NCI-H774 (cell line): ENCODE measurements at places on chromosomes 1 and 21.

GRCh38 chr21:41832596-41833496 lies 46.3 kb downstream of the PRDM15 start:
- DNase-seq = no peak

DNA sequence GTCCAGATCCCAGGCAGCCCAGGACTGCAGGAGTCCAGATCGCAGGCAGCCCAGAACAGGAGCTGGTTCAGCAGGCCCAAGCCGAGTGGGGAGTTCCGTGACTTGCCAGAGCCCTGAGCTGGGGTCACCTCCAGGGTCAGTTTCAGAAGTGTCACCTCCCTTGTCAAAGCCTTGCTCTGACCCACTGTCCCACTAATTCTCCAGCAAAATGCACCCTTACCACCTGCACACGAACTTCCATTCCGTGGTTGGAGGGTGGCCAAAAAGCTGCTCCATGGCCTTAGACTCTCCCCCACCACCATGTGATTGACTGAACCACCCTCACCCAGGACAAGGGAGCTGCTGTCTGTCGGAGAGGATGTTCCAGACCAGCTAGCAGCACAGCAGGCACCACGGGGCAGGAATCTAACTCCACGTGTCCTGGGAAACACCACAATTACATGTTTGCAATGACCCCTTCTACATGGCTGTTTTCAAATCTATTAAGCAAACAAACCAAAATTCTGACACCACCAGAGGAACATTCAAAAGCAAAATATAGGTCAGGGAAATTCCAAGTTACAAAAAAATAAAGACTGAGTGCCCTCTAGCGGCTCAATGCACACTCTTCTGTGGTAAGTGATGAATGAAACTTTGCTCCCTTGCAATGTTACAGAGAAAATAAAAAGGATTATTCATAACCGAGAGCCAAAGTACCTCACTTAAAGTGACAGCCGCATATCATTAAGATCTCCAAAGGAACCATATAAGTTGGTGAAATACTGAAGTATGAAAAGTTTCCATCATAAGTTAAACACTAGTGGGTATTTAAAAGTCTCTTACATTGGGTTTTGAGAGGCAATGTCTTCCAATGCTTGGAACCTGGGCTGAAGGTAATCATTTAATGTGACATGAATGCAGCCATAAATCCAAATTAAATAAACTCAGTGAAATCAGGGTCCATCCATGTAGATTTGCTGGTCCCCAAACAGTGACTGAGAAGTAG lies 76.3 kb downstream of the NPHP4 start:
- DNase-seq = peak; percentile 0

GRCh38 chr1:209714338-209714737 lies 9.7 kb downstream of the HSD11B1 start:
- no peak for DNase-seq

DNA sequence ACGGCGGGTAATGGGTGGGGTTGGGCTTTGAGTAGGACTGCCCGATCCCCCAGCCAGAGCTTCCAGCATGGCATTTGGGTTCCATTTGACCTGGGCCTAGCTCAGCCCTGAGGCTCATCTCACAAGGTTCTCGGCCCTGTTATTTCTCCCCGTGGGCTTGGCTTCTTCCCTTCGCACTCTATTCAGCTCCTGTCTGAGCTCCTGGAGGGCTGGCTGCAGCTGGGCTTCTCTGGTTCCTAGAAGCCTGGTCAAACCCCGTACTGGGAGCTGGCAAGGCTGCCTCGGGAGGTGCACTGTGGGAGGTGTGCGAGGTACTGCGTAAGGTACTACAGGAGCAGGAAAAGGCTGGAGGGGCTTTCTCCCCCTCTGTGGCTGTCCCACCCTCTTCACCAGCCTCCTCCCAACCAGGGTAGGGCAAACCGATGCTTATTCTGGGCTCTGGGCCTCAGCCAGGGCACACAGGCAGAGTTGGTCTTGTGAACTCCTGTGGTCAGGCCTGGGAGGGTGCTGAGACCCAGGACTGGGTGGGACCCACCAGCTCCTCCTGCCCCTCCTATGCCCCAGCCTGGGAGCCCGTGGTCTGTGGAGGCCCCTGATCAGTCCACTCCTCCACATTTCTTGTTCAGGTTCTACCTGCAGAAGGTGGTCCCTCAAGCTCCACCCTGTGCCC lies 814 bp downstream of the A3GALT2 start:
- DNase-seq = no peak

DNA sequence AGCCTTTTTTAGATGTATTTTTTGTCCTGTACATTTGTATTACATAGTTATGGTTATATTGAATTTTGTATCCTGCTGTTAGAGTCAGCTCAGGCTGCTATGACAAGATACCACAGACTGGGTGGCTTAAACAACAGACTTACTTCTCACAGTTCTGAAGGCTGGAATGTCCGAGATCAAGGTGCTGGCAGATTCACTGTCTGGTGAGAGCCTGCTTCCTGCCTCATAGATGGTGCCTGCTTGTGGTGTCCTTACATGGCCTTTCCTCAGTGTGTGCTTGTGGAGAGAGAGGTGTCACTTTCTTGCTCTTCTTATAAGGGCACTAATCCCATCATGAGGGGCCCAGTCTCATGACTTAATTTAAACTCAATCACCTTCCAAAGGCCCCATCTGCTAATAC lies 23.1 kb upstream of the MYSM1 start:
- DNase-seq = no peak

GRCh38 chr1:178232949-178233348 lies 139.0 kb downstream of the RASAL2 start:
- DNase-seq = no peak

DNA sequence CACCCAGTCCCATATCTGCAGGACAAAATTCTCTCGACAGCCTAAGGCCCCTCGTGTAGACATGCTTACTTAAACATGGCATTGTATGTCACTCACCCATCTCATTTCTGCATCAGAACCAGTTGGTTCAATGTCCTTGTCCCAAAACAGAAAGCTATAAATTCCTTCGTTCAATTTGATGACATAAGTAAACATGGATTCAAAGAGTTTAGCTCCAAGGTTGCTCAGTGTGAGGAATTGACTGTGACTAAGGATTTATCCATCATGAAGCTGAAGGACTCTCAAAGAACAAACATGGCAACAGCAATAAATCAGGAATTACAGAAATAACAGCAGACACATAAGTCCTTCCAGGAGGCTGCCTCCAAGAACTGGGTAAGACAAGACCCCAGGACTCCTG lies 237.2 kb downstream of the TOMM20 start:
- DNase-seq = no peak

GRCh38 chr21:41321908-41322495 lies 5.4 kb downstream of the FAM3B start:
- no peak for DNase-seq

DNA sequence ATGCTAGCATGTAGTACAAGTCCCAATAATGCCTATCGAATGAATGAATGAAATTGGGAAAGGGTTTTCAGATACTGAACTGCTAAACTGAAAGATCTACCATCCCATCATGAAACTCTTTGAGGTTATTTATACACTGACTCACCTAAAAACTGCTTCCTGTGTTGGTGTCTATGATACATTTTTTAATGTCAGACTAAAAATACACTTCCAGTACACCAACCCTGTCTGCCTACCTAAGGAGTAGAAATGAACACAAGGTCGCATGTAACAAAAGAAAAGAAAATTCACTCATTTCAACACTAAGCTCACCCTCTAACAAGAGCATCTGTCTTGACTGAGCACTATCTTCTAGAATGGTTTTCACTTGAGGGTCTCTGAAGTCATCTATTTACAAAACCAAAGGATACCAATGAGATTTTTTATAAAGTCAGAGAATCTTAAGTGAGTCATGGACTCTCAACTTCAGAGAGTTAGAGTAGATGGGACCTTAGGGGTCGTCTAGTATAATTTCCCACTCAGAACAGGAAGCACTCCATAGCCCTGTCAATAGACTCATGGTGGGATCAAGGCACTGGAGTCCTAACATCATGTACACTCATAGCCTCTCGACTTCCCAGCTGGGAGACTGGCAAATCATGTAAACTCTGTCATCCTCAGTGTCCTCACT lies 53.4 kb downstream of the WLS start:
- no peak for DNase-seq

DNA sequence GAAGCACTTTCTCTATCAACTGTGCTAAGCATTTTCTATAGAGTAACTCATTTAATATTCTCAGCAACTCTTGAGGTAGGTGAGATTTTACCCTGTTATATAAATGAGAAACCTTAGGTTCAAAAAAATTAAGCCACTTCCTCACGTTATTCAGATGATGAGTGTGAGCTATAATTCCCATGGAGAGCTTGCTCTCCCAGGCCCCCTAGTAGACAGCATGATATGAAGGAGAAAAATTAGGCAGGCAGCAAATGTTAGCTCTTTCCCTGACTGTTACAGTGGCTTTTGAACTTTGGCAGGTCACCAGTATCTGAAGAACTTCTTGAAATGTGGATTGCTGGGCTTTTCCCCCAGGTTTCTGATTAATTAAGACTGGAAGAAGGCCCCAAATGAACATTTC lies 753.1 kb downstream of the NCAM2 start:
- no peak for DNase-seq

GRCh38 chr1:1245178-1245816 lies 1.2 kb downstream of the C1QTNF12 start:
- DNase-seq = no peak

GRCh38 chr1:108533351-108534083 lies 26.4 kb upstream of the EEIG2 start:
- DNase-seq = no peak

DNA sequence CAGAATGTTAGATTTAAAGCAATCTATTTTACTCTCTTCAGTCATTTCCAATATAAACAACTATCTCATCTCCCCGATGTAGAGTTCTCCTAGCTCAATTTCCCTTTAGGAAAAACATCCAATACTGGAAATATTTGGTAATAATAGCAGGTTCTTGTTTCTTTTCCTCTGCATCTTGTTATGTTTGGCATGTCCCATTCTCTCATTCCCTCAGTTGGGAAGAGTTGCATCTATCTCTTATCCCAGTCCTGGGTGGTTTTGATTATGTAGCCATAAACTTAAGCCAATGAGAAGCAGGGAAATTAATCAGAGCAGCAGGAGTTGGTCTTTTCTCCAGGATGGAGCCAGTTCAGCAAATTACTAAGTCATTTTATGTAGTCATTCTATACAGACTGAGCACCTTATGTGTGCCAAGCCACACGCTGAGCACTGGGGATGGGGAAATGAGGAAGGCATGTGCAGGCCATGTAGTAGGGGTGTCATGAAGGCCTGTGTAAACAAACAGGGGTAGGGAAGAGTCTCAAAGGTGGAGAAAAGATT lies 418.2 kb upstream of the NFIA start:
- no peak for DNase-seq

DNA sequence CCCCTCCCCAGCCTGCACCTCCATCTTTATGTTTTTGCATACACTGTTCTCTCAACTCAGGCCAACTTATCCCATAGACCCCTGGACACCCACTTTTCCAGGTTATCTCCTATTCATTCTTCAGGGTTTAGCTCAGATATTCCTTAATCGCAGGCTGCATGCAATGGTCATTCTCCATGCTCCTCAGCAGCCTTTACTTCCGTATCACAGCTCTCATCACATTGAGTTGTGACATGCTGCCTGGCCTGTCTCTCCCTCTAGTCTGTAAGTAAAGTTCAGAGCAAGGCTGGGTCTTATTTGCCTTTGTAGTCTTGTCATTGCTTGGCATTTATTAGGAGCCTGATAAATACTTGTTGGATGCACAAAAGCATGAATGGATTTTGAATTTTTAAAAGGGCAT lies 6.9 kb downstream of the DNAJC6 start:
- DNase-seq = no peak

- no peak for DNase-seq
Measured at GRCh38 chr1:9558271-9558945, 19.1 kb downstream of the SLC25A33 start.

GRCh38 chr1:52423771-52424170 lies 19.4 kb downstream of the PRPF38A start:
- DNase-seq = no peak

DNA sequence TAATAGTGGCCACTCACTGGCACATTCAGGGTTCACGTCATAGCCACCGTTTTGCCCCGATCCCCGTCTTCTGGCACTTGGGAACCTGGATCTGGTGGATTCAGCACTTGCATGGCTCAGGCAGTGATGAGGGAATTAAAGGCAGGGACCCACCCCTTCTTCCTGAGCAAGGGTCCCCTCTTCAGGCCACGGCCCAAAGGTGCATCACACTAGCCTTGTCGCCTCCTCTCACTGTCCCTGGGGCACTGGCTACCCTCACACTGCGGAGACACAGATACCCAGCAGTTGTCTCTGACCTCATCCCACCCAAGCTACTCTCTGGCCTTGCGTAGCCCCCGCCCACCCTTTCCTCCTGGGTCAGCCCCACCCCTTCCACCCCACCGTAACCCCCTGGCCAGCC lies 19.9 kb upstream of the LDLRAP1 start:
- no peak for DNase-seq

GRCh38 chr1:4468804-4469514 lies 185.4 kb upstream of the AJAP1 start:
- DNase-seq = no peak

GRCh38 chr21:41666641-41667081 lies 100.2 kb downstream of the RIPK4 start:
- no peak for DNase-seq

DNA sequence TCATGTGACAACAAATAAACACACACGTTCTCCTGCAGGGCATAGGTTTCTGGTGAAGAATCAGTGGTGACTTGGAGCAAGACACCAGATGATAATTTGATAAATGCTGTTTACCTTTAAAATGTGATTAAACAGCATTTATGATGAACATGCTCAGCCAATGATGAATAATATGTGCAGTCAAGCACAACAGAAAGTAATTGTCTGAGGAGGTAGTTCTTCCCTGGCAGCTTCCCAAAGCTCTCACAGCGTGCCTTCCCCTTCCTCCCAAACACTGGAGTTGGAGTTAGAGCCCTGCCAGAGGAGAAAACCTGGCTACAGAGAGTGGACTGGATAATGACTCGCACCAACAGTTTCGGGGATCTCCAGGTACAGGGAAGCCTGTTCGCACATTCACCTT lies 463.5 kb downstream of the SMYD3 start:
- DNase-seq = peak; percentile 32

DNA sequence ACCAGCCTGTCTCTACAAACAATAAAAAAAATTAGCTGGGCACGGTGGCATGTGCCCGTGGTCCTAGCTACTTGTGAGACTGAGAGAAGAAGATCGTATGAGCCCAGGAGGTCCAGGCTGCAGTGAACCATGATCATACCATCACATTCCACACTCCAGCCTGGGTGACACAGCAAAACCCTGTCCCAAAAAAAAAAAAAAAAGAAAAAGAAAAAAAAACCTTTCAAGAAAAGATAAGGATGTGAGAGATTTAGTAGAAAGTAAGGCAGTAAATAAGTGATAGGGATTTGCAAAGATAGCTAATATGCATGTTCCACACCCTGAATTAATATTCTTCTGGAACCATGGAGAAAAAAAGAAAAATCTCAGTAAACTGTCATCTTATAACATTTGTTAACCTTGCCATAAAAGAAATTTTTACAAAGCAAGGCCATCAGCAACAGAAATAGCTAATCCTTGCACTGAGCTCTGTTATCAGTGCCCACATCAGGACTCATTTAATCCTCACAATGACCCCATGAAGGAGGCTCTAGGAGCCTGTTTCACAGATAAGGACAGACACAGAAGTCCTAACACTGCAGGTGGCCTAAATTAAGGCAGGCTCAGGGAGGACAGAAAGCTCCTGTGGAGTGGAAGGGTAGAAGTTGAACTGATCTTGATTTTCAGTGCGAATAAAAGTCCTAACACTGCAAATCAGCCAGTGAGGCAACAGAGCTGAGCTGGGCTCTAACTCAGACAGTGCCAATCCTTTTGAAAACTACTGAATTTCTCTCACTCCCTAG lies 7.6 kb downstream of the GNB1 start:
- no peak for DNase-seq

- no peak for DNase-seq
Measured at GRCh38 chr1:248857749-248858095, 1.2 kb downstream of the ZNF692 start.

- peak; percentile 71 for DNase-seq
Measured at GRCh38 chr1:233394860-233395717, 67.6 kb downstream of the MAP3K21 start.
